Effector CD4-positive, alpha-beta T cell (primary cell): ENCODE measurements at places on chromosomes 7 and 10.

DNA sequence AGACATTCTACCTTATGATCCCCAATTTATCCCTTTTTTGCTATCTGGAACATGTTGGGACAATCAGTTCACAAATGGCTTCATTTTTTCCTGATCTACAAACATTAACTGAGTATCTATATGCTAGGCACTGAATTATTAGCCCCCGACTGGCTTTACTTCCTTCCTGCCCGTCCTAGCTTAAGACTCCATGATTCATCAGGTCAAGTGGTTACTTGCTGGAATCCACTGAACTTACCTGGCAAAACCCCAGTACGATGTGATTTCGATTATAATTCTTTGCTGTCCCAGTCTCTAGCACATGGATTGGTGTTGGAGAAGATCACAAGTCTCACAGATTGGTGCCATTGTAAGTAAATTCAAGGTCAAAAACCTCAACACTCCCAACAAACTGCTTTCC, 77.1 kb downstream of the ORC5 start:
- no peak for DNase-seq

DNA sequence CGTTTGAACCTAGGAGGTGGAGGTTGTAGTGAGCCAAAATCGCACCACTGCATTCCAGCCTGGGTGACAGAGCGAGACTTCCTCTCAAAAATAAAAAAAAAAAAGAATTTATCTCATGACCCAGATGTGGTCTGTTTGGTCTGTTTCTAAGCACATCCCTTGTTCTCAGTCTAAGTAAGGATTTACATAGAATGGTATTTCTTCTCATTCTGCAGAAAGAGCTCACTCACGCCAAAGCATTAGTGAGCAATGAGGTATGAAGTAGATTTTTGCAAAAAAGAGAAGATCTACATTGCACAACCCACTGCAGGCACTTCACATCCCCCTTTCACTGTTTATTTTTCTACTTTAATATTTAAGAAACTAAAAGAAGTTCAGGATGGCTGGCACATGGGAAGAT, 76.5 kb upstream of the FGL2 start:
- no peak for DNase-seq

- no peak for DNase-seq
These were observed 1.0 kb upstream of the ZNF800 start for GRCh38 chr7:127393368-127394058.

DNA sequence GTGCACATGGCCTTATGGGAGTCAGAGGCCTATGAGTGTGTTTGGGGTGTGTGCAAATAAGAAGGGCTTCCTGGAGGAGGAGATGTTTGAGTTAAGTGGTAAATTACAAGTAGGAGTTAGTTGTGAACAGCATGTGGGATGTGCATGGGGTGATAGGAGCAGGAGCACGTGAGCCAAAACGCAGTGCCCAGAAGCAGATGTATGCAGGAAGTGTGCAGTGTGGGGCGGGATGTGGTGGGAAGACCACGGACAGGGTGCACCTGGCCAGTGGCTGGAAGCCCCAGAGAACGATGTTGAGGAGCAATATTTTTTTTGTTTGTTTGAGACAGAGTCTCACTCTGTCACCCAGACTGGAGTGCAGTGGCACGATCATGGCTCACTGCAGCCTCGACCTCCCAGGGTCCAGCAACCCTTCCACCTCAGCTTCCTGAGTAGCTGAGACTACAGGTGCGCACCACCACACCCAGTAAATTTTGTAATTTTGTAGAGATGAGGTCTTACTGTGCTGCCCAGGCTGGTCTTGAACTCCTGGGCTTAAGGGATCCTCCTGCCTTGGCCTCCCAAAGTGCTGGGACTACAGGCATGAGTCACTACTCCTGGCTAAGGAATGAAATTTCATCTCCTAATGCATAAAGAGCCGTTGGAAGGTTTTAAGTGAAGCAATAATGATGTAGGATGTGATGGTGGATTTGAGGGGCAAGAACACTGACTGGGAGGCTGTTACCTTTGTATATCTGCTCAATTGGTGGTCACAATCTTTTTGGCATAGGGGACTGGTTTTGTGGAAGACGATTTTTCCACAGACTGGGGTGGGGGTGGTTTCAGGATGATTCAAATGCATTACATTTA, 78.4 kb downstream of the LYZL2 start:
- DNase-seq = no peak

GRCh38 chr7:81932936-81933335, 163.1 kb upstream of the HGF start:
- DNase-seq = no peak

DNA sequence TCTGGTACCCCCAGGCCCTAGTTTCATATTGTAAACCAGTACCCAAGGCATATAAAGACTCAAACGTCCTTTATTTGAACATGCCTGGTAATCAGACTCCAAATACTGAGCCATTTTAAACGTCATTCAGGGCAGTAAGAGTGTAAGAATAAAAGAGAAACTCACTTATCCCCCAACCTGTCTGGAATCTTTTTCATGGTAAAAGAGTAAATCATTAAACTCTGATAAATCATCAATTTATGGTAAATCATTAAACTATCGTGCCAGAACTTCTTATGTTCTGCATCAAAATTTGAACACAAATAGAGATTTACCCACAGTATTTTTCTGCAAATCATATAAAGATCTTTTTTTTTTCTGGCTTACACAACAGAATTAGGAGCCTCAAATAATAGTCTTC, 734.3 kb upstream of the POT1 start:
- no peak for DNase-seq

DNA sequence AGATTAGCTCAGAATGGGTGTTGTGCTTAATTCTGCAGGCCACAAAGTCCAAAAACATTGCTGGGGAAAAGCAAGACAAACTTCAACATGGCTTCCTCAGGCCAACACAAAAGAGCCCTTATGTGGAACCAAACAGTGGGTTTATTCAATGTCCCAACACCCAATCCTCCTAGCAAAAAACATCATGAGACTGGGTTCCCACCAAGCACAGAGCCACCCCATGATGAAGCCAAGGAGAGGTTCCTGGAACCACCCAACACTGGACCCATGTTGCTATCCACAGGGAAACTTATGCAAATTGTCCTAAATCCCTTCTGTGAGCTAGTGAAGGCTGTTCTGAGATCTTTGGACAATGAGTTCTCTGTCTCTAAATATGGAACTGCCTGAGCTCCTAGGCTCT, 24.0 kb downstream of the SLC25A13 start:
- DNase-seq = no peak

DNA sequence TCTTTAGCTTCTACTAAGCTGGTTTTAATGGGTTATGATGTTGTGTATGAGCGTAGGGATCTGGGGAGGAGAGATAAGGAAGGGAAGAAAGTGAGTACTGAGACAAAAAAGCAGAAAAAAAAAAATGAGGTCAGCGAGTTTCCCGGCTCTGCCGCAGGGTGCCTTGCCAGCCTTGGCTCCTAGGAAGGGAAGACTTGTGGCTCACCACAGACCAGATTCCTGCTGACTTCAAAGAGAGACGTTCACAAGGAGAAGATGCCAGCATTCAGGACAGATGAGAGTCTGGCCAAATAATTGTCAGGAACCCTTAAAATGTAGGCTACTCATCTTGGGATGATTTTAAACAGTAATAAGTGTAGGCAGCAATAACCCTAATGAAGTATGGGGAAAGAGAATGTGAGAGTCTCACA, 11.4 kb upstream of the FAS start:
- DNase-seq = no peak

DNA sequence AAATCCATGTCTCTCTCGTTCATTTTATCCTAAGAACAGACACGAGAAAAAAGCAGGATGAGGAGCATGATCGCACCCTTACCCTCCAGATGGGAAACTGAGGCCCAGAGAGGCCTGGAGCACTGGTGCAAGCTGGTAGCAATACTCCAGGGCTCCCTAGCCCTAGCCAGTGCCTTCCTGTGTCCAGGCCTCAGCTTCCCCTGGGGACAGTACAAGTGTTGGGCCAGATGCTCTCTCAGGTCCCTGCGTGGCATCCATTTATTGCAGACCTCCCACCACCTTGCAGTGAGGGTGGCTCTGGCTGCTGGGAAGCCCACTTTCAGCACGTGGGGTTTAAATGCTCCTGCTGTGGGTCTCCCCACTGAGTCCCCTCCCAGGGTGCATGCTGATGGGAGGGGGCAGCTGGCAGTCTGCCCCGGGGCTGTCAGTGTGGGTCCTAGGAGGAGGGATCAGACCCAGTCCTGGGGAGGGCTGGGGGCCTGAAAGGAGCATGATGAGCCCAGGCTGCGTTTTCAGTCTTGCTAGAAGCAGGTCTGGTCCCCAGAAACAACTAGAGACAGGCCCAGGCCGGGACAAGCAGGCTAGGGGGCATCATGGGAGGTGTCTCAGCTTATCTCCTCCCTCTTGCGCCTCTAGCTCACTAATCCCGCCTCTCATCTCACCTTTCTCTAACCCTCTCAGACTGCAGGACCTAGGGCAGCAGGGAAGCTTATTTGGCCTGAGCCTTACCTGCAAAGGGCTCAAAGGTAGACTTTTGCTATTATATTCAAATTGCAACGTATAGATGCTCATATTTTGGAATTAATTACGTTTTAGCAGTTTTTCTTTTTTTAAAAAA, 662 bp upstream of the PPIF start:
- DNase-seq = no peak

- no peak for DNase-seq
These were observed 3.5 kb upstream of the IGF2BP3 start for GRCh38 chr7:23473844-23474093.

GRCh38 chr7:157076466-157076865, 62.3 kb upstream of the UBE3C start:
- DNase-seq = no peak

GRCh38 chr7:114957444-114957843, 35.5 kb downstream of the MDFIC start:
- no peak for DNase-seq

- no peak for DNase-seq
These were observed 80.1 kb upstream of the LRRN3 start for GRCh38 chr7:111010798-111011197.

GRCh38 chr7:150731916-150732315, 5.3 kb upstream of the GIMAP5 start:
- DNase-seq = no peak

GRCh38 chr7:127018889-127019288, 233.9 kb downstream of the GRM8 start:
- DNase-seq = no peak

GRCh38 chr7:25448301-25448700, 220.0 kb upstream of the NPVF start:
- no peak for DNase-seq

- no peak for DNase-seq
These were observed 1260.5 kb upstream of the CELF2 start for GRCh38 chr10:9757176-9757575.

- no peak for DNase-seq
These were observed 128.7 kb upstream of the LANCL2 start for GRCh38 chr7:55236476-55236875.

DNA sequence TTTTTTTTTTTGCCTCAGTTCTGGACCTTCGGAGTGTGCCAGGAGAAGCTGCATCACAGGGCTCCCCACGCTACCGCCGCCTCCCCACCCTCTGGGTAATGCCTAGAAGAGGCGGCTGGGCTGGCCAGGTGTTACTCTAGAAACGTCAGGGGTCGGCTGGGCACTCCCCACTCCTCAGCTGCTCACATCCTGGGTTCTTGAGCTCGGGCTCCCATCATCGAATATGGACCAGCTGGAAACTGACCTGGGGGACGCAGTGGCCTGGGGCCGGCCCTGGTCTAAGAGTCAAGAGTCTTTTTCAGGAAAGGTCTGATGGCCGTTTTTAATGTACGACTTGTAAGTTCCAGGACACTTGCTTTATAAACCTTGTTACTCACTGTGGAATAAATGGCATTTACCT, 326.5 kb downstream of the WDR37 start:
- DNase-seq = no peak

GRCh38 chr10:89887406-89887805, 186.0 kb downstream of the KIF20B start:
- no peak for DNase-seq

- no peak for DNase-seq
These were observed 181.7 kb downstream of the LRMDA start for GRCh38 chr10:75612904-75613684.

GRCh38 chr10:36248304-36248981, 606.3 kb upstream of the FZD8 start:
- no peak for DNase-seq

GRCh38 chr10:123906884-123907652, 15.5 kb upstream of the CPXM2 start:
- no peak for DNase-seq

- no peak for DNase-seq
These were observed 85.4 kb downstream of the HDAC9 start for GRCh38 chr7:18580950-18581349.

- no peak for DNase-seq
These were observed 86.4 kb upstream of the KIF5B start for GRCh38 chr10:32142646-32143045.

- peak; percentile 41 for DNase-seq
These were observed 175.1 kb downstream of the SEPTIN7 start for GRCh38 chr7:35975851-35976454.

- no peak for DNase-seq
These were observed 358.6 kb downstream of the PAXIP1 start for GRCh38 chr7:154644366-154644765.

DNA sequence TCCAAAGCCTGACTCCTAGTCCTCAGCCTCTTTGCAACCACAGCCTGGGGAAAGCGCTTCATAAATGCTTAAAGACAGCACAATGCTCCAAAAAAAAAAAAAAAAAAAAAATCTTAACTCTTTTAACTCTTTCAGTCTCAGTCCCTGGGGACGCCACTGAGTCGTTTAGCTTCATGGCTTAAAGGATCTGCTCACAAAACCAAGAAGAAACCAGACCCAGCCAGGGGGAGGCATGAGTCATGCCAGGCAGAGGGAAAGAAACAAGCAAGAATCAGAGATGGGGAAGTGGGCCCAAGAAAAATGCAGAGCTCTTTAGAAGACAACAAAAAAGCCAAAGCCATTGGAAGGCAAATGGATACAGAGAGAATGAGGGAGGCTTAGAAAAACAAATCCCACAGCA, 32.5 kb upstream of the DOCK1 start:
- no peak for DNase-seq

GRCh38 chr7:48088559-48089045, 463 bp upstream of the UPP1 start:
- no peak for DNase-seq

- DNase-seq = no peak
These were observed 44.2 kb upstream of the PRSS58 start for GRCh38 chr7:142301923-142302550.

GRCh38 chr10:54708021-54708420, 93.0 kb downstream of the PCDH15 start:
- no peak for DNase-seq
